Vagina (tissue), 2 donors: ENCODE measurements at places on chromosomes 6 and 20. TPM values are rescaled to one million over a fixed set of nuclear protein-coding genes. Genes with fewer than 3 reads are reported as not detected.

PPIL6 gene
- total RNA-seq, result 3.9 TPM

PI3 gene
- 234 TPM for total RNA-seq

GRCh38 chr6:48754641-48755040 is 643.6 kb upstream of the PTCHD4 start:
- DNase-seq, result no peak

- no peak for DNase-seq
Measured at GRCh38 chr6:32058511-32058963, 20.3 kb downstream of the CYP21A2 start.

DNA sequence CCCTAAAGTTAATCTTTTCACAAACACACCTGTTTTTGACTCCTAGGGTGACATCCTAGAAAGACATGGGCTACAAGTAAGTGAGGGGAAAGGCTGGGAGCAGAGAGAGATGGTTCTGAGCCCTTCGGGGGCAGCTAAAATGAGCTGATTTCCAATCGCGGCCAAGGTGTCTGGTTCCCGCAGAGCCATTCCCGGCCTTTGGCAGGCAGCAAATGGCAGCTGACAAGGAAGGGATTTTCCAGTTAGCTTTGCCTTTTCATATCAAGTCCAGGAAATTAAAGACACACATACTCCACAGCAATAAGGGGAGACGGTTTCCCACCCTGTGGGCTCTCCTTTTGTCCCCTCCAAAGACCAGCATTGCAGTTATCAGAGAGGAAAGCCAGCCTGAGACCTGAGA is 228.5 kb downstream of the ZMYND8 start:
- no peak for DNase-seq

- DNase-seq, result no peak
Measured at GRCh38 chr6:166815629-166816028, 140.7 kb downstream of the RNASET2 start.
